GM12891 (cell line): ENCODE measurements at places on chromosomes 3 and 15.

DNA sequence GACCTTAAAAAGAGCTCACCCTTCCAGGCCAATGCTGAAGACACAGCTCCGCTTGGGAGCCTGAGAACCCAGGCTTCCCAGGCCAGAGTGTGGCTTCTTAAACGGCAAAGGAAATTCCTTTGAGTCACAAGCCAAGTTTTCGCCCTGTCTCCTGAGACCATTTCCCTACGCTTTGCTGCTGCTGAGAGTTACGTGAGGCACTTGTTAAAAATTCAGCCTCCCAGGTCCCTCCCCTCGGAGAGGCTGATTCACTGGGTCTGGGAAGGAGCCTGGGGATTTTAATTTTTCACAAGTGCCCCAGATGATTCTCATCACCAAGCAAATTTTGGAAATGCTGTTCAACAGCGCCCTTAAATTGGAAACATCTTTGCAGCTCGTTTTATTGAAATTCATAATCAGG, 25.5 kb downstream of the RLBP1 start:
- DNase-seq = no peak

DNA sequence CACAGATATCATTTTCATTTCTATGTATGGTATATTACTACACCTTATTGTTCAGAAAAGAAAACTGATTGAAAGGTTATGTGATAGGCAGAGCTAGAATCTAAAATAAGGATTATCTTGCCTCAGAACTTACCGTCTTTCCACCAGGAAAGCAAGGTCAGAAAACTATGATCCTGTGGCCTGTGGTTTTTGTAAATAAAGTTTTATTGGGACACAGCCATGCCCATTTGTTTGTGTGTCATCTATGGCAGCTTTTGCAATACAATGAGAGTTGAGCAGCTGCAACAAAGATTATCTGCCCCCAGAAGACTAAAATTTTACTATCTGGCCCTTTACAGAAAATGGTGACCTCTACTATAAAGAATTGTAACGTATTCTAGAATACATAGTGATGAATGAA, 314.7 kb upstream of the SLCO3A1 start:
- DNase-seq = no peak

GRCh38 chr3:31908391-31909097, 72.5 kb downstream of the OSBPL10 start:
- no peak for DNase-seq

GRCh38 chr3:67291287-67292252, 293.5 kb downstream of the KBTBD8 start:
- DNase-seq = no peak

GRCh38 chr3:13483286-13483685, 3.2 kb downstream of the HDAC11 start:
- no peak for DNase-seq

GRCh38 chr15:98333251-98333650, 315.1 kb upstream of the IGF1R start:
- DNase-seq = no peak

GRCh38 chr3:126526668-126527005, 2.7 kb downstream of the CHST13 start:
- no peak for DNase-seq

DNA sequence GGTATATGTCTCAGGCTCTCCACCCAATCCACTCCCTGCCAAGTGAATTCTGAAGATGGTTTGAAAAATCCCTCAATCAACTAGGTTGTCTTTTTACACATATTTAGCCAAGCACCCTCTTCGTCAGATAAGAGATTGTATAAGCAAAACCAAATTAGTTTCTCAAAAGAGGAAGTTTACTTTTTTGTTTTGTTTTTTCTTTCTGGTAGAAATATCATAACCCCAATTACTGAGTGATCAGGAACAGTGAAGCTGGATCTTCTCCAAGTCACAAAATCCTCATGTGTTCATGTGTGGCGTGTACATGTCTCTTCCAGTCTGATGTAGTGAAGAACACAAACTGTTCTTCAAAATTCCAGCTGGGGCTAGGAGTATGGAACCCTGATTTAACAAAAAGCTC, 180.6 kb downstream of the FOXP1 start:
- DNase-seq = no peak

DNA sequence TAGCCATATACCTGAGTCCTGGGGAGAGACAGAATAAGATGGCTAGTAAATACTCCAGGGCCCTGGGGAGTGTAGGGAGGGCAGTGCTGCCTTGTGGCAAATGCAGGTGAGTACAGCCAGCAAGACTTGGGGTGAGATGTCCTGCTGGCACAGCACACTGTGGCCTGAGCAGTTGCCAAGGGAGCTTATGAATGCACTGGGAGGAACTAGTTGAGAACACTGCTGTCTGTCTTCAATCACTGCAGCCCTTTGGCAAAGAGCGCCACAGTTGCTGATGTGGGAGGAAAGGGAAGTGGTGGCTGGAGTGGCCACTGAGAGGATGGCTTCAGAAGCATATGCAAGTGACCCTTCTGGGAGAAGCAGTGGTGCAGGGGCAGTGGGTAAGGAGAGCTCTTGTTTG, 264.6 kb downstream of the RORA start:
- no peak for DNase-seq

- DNase-seq = no peak
Observed at GRCh38 chr3:23376516-23377248, 173.6 kb downstream of the UBE2E2 start.

GRCh38 chr15:39511000-39511915, 69.6 kb upstream of the THBS1 start:
- no peak for DNase-seq

DNA sequence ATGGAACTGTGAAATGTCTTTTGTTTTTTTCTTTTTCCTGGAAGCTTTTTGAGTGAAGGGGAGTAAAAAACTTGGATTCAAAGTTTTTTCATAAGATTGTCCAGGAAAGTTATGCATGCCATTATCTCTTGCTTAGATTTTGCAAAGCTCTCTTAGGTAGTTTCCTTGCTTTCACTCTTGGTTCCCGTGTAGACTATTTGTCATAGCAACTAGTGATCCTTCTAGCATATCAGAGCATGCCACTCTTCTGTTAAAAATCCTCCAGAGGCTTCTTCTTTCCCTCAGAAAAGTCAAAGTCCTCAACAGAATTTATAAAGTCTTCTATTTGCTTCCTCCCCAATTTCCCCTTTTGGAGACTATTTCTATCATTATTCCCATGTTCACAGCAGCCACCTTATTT, 21.1 kb downstream of the GTF2E1 start:
- DNase-seq = no peak

- DNase-seq = no peak
Observed at GRCh38 chr15:38455092-38455491, 1.2 kb downstream of the FAM98B start.

DNA sequence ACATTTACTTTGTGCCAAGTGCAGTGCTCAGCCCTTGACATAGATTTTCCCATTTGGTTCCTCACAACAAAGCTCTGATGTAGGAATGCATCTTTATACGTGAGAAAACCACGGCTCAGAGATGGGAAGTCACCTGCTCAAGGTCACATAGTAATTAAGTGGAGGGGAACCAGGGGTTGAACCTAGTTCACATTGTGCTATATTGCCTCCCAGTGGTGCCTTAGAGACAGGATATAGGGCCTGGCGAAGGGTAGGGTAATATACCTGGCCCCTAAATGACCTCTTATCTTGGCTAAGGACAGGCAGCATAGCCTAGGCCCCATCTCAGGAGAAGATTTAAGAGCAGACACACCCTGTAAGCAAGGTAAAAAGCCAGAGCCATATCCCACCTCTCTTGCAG, 71.5 kb downstream of the FOXP1 start:
- DNase-seq = no peak

- DNase-seq = no peak
Observed at GRCh38 chr3:64796607-64797399, 109.0 kb upstream of the ADAMTS9 start.
